ENCODE measurements at places on chromosomes 5 and 9. TPM values are rescaled to one million over a fixed set of nuclear protein-coding genes. Genes with fewer than 3 reads are reported as not detected.
A peak's percentile ranks its signal among the peaks of the same experiment; 100 is the strongest.

DNA sequence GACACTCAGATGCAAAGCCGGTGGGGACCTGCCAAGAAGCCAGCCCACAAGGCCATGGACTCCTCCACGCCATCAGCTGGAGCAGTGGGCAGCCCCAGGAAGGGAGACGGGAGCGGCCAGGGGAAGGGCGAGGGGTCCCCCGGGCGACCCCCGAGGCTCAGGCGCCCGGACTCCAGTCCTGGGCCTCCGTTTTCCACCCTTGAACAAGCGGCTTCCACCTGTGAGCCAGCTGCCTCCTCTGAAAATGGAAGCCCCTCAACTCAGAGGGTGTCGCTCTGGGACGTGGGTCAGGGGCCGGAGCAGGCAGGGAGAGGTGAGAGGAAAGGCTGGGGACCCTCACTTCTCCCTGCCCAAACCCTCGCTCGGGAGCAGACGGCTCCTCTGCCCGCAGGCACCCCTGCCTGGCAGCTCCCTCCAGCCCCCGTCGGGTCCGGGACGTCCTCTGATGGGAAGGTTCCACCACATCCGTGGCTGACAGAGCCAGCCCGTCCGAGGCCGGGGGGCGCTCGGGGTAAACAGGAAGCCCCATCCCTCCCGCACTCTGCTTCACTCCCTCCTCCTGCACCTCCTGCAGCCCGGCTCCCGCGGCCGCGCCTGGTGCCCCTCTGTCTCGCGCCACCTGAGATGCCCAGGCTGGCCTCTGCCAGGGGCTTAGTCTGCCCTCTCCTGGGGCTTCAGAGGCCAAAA is 3.7 kb upstream of the EGFL7 start:
- peak; percentile 80 for DNase-seq

- DNase-seq, result no peak
Measured at GRCh38 chr5:12023614-12024241, 119.5 kb upstream of the CTNND2 start.

DNA sequence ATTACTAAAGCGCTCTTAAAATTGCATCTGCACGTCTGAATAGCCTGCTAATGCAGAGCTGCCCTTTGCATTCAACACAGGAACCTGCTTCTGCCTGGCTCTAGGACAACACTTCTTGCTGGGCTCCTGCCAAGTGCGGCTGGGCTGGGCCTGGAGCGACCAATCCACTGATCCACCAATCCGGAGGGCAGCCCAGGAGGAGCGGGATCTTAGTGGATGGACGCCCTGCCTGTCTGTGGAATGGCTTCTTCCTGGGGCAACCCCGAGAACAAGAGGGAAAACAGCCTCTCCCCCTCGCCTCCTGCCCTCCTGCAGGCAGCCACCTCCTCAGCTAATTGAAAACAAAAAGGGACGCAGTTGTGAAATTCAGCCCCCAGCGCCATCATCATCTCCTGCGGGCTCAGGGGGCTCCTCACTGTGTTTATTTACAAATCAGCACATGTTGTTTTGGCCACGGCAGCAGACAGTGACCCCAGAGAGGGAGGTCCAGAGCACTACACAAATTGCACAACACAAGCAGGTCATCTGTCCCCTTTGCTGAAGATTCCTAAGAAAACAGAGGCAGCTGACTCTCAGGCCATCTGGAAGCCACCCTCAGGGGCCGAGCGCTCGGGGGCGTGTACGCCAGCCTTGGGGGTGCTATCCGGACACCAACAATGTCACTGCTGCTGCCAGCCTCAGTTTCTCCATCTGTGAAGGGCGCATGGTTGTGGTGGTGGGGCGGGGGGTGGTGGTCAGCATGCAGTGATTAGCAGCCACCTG is 57.3 kb downstream of the GADD45G start:
- peak; percentile 99 for DNase-seq

GRCh38 chr9:14710804-14711203 is 11.7 kb downstream of the CER1 start:
- no peak for DNase-seq

DNA sequence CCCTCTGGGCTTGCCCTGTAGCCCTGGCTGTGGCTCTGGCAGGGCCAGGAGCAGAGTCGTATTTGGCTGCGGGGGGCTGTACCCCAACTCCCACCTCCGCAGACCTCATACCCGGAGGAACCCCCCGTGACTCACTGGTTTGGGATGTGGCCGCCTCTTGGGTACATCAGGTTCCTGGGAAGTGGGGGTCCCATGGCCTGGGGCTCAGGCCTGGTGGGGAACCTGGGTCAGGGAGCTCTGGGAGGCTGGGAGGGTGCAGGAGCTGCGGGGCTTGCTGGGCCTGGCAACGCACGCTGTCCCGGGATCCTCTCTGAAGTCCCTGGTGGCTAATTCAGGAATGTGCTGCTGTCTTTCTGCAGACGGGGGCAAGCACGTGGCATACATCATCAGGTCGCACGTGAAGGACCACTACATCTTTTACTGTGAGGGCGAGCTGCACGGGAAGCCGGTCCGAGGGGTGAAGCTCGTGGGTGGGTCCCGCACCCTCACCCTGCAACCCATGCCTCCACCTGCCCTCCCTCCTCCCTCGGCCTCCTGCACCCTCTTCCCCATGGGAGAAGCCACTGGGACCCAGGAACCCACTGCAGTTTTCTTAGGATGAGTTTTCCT is 2.4 kb downstream of the LCN1 start:
- DNase-seq, result no peak

- no peak for DNase-seq
Measured at GRCh38 chr9:108850293-108850897, 5.4 kb downstream of the ACTL7B start.

- DNase-seq, result peak; percentile 93
Measured at GRCh38 chr9:127545196-127546124, 66.6 kb upstream of the STXBP1 start.

DNA sequence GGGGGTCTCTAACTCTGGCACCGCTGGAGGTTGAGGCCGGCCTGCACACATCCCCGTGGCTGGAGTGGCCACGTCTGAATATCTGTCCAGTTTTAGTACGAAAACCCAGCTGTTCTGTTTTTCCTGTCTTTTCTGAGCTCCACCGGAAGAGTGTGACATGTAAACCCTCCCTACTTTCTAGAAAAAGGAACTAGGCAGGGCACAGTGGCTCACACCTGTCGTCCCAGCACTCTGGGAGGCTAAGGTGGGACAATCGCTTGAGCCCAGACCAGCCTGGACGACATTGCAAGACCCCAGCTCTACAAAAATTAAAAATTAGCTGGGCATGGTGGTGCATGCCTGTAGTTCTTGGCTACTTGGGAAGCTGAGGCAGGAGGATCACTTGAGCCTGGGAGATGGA is 8.2 kb upstream of the PHYKPL start:
- no peak for DNase-seq

DNA sequence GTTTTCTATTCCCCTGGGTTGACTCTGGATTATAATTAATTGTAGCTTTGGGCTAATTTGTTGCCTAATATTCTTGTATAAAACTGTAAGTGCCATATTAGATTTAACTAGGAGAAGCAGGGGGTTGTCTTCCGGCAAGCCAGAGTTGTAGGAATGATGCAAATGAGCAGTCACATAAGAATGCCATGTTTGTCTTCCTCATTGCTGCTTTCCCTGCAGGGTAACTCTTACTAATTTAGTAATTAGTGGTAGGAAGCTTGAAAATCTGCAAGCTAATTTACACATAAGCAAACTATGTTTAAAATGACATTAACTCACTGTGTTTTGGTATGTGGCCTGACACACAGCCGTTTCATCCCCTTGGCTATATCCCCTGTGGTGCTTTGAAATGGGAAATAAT is 527.8 kb downstream of the KCTD16 start:
- no peak for DNase-seq

DNA sequence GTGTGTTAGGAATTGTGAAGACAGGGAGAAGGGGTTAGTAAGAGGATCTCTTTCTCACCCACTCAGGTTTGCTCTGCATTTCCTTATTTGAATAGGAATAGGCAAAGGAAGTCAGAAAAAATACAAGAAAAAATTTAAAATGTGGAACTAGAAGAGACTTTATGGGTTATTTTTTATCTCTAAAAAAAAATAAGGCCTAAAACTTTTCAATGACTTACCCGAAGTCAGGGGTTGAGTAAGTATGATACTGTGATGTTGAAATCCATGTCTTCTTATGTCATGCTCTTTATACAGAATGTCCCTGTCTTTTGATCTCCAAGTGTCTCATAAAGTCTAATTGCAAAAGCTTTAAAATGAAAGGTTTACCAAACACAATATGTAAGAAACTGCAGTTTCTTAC is 148.3 kb upstream of the PIK3R1 start:
- no peak for DNase-seq

GRCh38 chr9:33051144-33051543 is 25.3 kb downstream of the SMU1 start:
- no peak for DNase-seq

DNA sequence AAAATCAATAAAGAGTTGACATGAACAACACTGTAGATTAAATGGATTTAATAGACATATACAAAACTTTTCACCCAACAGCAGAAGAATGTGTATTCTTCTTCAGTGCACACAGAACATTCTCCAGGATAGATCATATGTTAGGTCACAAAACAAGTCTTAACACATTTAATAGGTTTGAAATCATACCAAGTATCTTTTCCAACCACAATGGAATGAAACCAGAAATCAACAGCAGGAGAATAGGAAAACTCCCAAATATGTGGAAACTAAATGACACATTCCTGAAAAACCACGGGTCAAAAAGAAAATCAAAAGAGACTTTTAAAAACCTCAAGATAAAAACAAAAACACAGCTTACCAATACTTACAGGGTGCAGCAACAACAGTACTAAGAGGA is 790.1 kb upstream of the ZNF608 start:
- DNase-seq, result no peak

DNA sequence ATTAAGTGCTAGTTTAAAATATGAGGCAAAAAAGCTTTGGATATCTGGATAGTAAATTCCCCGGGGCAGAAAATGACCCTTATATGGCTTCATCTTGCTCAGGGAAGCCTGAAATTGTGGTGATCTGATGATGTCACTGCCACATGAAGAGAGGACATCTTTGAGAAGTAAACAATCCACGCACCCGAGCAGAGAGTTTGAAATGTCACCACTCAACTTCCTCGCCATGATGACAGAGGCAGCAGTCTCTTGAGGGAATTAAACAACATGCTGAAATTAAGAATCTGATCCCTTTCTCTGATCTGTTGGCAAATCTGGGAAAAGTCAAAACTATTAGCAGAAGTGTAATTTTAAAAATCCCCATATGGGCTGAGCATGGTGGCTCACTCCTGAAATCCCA is 110.0 kb downstream of the TLE1 start:
- DNase-seq, result no peak

GRCh38 chr9:112174222-112174964 is 704 bp downstream of the SUSD1 start:
- peak; percentile 93 for DNase-seq

DNA sequence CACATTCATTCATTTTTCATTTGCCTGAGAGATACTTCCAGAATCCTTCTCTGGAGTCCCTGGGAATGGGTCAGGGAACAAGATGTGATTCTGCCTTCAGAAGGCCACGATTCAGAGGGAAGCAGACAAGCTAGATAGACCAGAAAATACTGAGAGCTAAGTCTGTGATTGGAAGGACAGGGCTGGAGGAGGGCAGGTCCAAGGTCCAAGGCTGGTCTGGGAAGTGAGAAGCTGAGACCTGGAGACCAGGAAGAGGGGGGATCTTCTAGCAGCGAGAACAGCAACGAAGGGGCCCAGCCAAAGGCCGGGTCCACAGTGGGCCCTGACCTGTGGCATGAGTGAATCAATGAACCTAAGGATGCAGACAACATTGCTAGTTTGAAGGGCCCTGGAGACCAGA is 4.1 kb upstream of the IER5L start:
- DNase-seq, result no peak

GRCh38 chr9:132575005-132575609 is 7.3 kb upstream of the BARHL1 start:
- DNase-seq, result peak; percentile 86

DNA sequence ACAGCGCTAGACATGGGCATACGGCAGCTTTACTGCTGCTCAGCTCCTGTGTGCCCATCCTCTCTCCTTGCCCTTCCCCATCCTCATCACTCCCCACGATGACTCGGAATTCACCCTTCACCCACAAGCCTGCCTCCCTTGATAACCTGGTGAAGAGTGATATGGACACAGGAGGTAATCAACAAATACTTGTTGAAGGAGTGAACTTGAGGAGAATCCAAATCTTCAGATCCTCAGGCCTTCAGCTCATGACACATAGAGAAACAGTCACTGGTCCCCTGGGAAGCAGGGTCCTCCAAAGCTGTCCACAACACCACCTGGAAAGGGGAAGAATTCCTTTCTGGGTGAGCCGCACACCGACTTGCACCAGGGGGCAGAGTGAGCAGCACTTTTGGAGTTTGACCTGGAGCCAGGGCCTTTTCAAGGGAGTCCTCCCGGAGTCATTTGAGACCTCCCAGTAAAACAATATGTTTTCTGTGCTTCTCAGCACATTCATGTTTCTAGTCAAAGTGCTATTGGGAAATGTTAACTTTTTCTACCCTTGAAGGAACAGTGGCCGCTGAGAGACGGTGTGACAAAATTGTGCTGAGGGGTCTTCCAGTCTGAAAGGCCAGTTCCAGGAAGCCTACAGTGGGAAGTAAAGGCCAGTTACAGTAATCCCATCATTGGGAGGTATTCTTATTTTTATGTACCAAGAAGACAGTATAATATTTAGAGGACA is 332.3 kb downstream of the CWC27 start:
- peak; percentile 80 for DNase-seq

- no peak for DNase-seq
Measured at GRCh38 chr9:127912882-127913281, 4.0 kb downstream of the ST6GALNAC4 start.

DNA sequence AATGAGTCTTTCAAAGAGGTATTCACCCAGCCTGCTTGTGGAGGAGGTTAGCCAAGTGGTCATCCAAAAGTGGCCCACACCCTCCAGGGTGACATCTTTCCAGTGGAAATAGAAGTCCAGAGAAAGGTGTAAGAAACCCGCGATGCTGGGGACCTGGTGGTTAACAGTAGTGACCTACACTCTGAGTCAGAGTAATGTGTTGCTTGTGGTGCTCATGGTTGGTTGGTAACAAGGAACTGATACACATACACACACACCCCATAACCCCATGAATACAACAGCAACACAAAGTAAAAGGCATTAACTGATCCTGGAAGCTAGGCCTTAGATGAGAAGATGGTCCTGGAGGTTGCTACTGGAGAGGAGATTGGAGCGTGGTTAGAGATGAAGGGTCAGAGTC is 26.9 kb downstream of the MRPS30 start:
- DNase-seq, result no peak

DNA sequence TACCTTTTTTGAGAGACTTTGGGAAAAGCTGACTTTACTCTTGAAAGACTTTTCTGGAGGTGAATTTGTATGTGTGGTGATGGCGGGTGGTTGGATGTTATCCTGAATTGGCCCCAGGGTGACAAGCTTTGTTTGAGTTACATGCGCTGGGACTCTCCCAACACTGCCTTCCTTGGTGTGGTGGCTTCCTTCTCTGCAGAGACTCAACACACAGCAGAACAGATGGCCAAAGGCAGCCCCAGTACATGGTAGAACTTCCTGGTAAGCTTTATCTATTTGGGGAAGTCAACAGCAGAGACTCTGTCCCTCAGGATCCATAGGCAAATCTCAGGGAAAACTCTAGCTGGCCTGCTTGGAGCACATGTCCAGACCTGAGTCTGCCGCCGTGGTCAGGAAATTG is 18.1 kb downstream of the C1QTNF2 start:
- DNase-seq, result no peak

- DNase-seq, result peak; percentile 56
Measured at GRCh38 chr9:84492366-84493159, 152.0 kb upstream of the SLC28A3 start.

- no peak for DNase-seq
Measured at GRCh38 chr5:107216587-107216986, 454.1 kb downstream of the EFNA5 start.

Gene SLC1A1
- 19.0 TPM for total RNA-seq

Gene IFNA2
- not detected for total RNA-seq

Gene RMI1
- total RNA-seq, result 6.2 TPM

Gene BTNL8
- 0.19 TPM for total RNA-seq

Gene WDR31
- 8.7 TPM for total RNA-seq

All from kidney (tissue), 22 donors.